ENCODE measurements at places on chromosomes 6 and 20. TPM values are rescaled to one million over a fixed set of nuclear protein-coding genes. Genes with fewer than 3 reads are reported as not detected.
A peak's percentile ranks its signal among the peaks of the same experiment; 100 is the strongest.

- DNase-seq = peak; percentile 89
Observed at GRCh38 chr20:63969838-63970713, at the start of gene ZNF512B. Gene ZNF512B (minus strand): TSS chr20:63969930. CDS start chr20:63967950, 1,980 bp downstream.

EEF1A2 gene
- 1.2 TPM for total RNA-seq

- DNase-seq = no peak
Observed at GRCh38 chr20:32240205-32240604, 32.5 kb downstream of the POFUT1 start.

- DNase-seq = peak; percentile 75
Observed at GRCh38 chr20:61442075-61442670, 190.1 kb downstream of the CDH4 start.

DNA sequence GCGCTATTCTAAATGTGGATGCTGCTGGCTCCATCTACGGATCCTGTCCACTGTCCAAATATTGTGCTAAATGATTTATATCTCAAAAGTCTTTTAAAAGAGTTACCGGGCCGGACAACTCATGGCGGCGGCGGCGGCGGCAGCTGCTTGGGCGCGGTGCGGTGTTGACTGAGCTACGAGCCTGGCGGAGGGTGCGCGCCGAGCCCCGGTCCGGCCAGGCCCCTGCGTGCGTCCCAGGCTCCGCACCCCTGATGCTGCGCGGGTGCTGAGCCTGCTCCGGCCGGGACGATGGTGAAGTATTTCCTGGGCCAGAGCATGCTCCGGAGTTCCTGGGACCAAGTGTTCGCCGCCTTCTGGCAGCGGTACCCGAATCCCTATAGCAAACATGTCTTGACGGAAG is 303.4 kb downstream of the CENPW start:
- DNase-seq = no peak

- no peak for DNase-seq
Observed at GRCh38 chr6:154164397-154164796, 125.4 kb downstream of the OPRM1 start.

GRCh38 chr6:169828176-169828575 is 76.8 kb downstream of the ERMARD start:
- DNase-seq = peak; percentile 76

DNA sequence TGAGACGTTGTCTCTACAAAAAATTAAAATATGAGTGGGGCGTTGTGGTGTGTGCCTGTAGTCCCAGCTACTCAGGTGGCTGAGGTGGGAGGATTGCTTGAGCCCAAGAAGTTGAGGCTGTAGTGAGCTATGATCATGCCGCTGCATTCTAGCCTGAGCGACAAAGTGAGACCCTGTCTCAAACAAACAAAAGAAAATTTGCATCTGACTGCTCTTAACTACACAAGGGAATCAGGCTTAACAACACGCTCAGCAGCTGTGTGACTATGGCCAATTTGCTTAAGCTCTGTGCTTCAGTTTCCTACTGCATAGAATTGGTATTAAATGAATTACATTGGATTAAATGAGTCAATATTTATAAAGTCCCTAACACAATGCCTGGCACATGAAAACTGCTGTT is 24.3 kb upstream of the MRPS10 start:
- DNase-seq = no peak

- no peak for DNase-seq
Observed at GRCh38 chr20:45070932-45071632, 29.8 kb downstream of the KCNS1 start.

EFCAB8 gene
- 0.39 TPM for total RNA-seq

MYH7B gene
- 0.06 TPM for total RNA-seq

OPRL1 gene
- total RNA-seq = 1.3 TPM

ULBP2 gene
- 0.96 TPM for total RNA-seq

XKR7 gene
- total RNA-seq = not detected

SYNDIG1 gene
- total RNA-seq = 0.77 TPM

- no peak for DNase-seq
Observed at GRCh38 chr20:7226156-7226555, 458.7 kb downstream of the BMP2 start.

DNA sequence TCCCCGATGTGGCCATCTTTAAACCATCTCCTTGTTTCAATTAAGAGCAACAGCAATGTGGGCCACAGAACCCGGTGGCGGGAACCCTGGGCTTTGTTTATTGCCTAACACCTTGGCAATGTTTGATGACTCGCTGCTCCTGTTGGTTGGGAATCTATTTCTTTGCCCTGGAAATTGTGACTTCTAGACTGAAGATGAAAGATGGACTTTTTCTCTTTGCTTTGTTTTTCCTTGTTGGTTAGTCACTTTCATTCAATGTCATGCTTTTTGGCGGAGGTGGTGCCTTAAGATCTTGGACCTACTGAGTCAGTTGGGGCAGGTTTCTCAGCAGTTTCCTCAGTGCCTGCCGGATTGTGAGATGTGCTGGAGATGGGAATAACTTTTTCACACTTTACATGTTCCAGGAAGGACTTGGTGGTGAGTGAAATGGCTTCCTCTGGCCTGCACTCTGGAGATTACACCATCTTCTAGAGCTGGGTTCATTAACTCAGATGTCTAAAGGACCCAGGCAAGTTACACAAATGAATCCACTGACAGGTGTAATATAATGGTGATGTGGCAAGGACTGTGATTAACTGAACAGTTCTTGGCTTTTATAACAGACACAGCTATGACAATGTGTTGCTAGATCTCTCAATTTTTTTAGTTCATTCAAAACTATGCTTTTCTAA is 56.3 kb downstream of the TSHZ2 start:
- no peak for DNase-seq

DNA sequence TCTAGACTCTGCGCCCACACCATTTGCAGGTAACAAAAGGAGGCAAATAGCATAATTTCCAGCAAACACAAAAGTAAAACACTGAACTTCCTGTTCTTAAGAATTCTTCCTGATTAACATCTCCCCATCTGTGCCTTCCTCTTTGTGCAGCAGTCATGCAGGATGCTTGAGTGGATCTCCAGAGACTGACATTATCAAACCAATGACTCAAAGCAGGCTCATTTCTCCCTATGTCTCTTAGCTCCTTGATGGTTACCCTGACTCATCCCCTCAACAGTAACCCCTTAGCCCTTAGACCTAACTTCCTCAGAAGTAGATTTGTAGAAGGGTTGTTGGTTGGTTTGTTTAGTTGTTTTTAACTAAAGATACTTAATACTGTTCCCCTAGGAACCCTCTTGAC is 137.0 kb upstream of the RIN2 start:
- DNase-seq = no peak

FLRT3 gene
- 0.06 TPM for total RNA-seq

NXT1 gene
- total RNA-seq = 18.8 TPM

ARFGEF3 gene
- 2.6 TPM for total RNA-seq

- DNase-seq = no peak
Observed at GRCh38 chr6:106520711-106521401, 108.4 kb downstream of the RTN4IP1 start.

AVP gene
- 0.96 TPM for total RNA-seq

- no peak for DNase-seq
Observed at GRCh38 chr20:9515214-9515585, 810 bp downstream of the LAMP5 start.

TNFRSF21 gene
- total RNA-seq = 55.7 TPM

- no peak for DNase-seq
Observed at GRCh38 chr6:12148317-12148801, 136.2 kb downstream of the HIVEP1 start.

- no peak for DNase-seq
Observed at GRCh38 chr6:31004794-31005193, 5.5 kb upstream of the MUC22 start.

DNA sequence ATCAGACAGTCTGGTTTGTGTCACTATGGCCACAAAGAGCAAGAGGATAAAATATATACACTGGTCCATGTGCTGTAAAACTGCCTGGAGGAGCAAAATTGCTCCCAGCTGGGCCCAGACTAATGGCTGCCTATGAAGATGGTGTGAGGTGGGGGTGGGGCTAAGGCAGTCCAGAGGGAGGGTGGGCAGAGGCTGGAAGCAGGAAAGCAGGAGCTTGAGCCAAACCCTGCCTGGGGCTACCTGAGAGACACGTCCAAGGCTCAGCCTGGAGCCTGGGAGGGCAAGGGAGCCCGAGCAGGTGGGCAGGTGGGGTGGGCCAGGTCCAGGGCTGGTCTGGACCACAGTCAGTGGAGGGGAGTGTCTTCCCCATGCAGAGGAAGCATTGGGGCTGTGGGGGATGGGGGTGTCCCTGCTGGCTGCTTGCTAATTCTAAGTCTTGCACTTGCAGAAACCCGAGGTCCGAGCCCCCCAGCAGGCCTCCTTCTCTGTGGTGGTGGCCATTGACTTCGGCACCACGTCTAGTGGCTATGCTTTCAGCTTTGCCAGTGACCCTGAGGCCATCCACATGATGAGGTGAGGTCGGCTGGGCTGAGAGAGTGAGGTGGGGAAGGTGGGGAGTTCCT is 9.5 kb downstream of the HSPA12B start:
- no peak for DNase-seq

DNA sequence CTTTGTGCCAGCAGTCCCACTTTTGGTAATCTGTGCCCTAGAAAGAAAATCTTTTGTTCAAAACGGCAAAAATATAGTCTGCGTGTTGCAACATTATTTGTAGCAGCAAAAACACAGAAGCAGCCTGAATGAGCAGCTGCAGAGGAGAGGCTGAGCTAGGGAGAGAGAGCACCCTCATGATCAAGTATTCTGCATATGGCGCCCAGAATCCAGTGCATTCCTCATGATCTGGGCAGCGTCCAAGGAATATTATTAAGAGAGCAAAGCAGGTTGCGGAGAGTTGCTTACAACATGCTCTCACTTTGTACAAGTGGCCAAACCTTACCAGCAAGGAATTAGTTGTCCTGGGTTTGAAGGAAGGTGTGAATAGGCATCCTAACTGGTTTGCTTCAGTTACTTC is 25.9 kb downstream of the KIZ start:
- DNase-seq = no peak
